ENCODE measurements at places on chromosomes 4 and X. TPM values are rescaled to one million over a fixed set of nuclear protein-coding genes. Genes with fewer than 3 reads are reported as not detected.

ARX gene
- not detected for total RNA-seq

XPNPEP2 gene
- total RNA-seq = not detected

HS6ST2 gene
- total RNA-seq = not detected

PPAT gene
- total RNA-seq = 29.6 TPM

SULT1B1 gene
- total RNA-seq = 0.17 TPM
